ENCODE measurements at places on chromosomes 11 and 22.
A peak's percentile ranks its signal among the peaks of the same experiment; 100 is the strongest.

DNA sequence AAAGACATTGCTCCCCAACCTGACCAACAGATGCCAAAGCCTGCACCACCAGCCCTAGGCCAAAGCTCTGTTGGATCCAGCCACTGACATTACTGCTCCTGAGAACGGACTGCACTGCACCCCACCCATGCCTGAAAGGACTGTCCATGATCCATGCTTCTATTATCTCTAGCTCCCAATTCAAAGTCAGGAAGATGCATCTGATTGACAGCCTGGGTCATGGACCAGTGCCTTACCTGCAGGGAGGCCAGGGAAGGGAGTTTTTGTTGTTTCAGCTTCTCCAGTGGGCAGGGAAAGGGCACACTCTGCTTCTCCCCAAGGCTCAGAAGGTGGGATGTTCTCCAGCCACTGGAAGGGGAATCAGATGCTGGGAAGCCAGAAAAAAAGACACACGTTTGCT lies 4.8 kb upstream of the PRDM11 start:
- no peak for DNase-seq

DNA sequence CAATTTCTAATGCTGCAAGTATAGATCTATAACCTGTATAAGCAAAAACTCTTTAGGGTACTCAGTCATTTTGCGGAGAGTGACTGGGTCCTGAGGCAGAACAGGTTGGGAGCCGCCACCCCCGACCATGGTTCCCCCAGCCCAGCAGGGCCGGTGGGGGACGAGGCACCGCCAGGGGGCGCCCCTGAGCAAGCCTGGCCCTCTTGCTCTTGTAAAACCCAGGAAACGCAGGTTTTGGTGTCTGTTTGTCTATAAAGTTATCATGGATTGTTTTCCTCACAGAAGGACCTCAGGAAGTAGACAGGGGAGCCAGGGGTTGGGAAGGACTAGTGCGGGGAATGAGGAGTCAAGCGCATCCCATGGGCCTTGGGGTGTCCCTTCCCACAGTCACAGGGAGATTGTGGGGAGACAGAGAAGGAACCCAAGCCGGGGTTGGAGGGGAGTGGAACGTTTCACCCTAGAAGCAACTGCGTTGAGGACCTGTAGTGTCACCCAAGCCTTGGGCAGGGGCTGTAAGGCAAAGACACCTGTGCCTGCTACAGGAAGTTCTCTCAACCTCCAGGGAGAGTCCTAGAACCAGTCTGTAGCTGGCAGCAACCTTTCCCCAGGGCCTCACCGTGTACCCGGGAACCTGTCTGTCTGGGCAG lies 26.4 kb downstream of the KCTD17 start:
- DNase-seq = peak; percentile 19

DNA sequence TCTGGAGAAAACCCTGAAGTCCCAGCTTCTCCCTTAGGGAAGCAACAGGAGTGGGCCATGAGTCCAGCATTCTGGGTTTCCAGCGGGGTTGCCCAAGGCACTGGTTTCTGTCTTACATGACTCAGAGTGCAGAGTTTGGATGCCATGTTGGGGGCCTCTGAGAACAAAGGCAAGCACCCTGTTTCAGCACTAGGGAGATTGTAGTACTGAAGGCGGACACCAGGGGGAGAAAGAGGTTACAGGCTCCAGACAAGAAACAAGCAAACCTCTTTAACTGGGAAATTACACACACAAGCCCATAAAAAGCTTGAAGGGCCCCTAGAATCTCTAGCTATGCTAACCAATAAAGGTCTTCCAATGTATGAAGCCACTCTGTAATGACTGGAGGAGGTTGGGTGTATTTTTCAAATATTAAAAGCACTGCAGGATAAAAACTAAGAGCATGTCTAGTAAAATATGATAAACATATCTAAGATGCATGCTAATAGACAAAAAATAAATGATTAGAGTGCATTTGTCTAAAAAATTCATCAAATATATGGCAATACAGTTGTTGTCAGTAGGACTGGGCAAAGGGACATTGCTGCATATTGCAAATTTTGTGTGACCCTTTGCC lies 7.1 kb downstream of the MS4A6E start:
- peak; percentile 70 for DNase-seq

DNA sequence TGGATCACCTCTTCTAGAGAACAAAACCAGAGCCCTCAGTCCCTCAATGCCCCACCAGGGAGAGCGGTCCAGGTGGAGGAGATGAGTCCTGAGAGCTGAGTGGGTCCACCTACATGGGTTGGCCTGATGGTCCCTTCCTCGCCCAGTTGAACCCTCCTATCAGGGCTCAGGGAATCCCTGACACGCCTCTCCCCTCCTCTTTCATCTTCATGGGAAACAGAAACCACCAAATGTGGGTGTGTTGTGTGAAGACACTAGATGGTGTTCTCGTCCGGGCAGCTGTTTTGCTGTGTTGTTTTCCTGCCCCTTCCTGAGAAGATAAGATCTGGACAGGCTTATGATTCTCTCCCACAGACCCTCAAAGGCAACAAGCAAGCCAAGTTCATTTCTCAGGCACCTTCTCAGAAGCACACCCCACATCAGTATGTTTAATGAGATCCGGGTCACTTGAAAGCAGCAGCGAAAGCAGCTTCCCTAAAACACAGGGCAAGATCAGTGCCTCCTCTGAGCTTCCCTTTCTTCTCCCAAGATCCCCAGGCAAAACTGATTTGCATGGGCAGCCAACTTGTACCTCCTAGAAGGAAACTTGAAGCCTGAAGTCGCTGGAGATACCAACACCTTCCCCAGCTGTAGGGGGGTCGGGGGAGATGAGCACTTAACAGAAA lies 35.3 kb upstream of the POU2AF1 start:
- no peak for DNase-seq

DNA sequence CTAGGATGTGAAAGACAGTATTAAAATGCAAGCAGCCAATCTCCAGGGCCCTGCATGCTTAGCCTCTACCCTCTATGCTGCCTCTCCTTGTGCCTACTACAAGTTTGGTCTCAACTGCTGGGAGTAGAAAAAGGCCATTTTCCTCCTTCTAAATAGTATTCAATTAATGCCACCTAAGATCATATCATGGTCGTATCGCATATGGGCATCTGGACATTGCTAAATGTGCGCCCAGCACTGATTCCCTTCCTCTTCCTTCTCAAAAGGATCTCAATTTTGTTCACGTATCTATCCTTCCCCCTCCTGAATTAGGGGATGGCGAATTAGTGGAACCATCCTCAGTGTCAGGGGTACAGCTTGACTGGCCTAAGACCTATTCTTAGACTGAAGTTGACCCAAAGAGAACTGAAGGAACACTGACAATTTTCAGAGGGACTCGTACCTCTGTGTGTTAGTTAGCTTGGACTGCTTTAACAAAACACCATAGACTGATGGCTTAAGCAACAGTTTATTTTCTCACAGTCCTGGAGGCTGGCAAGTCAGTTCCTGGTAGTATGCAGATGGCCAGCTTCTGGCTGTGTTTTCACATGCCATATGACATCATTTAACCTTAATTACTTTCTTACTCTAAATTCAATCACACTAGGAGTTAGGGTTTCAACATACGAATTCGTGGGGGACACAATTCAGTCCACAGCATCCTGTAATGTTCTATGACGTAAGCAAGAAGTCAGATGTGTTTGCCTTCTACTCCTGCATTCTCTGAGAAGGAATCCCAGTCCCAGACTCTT lies 8.5 kb upstream of the NUP50 start:
- no peak for DNase-seq

DNA sequence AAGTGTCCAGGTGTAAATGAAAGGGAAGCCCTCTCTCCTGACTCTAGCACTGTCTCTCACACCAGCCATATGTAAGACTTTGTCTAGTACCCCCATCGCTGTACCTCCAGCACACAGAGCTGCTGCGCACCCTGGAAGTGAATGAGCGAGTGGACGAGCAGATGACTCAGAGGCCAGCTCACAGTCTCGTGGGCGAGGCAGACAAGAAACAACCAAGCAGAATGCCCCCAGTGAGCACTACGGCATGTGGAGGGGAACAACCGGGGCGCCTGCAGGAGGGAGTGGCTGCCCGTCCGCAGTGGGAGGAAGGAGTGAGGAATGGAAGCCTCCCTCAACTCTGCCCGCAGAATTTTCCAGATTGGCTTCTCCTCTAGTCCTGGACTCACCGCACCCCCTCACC lies 46.4 kb downstream of the MCM5 start:
- DNase-seq = no peak

GRCh38 chr11:7591987-7592386 lies 78.2 kb downstream of the PPFIBP2 start:
- peak; percentile 75 for DNase-seq

- DNase-seq = no peak
Measured at GRCh38 chr11:107017104-107017432, 1.2 kb downstream of the GUCY1A2 start.

DNA sequence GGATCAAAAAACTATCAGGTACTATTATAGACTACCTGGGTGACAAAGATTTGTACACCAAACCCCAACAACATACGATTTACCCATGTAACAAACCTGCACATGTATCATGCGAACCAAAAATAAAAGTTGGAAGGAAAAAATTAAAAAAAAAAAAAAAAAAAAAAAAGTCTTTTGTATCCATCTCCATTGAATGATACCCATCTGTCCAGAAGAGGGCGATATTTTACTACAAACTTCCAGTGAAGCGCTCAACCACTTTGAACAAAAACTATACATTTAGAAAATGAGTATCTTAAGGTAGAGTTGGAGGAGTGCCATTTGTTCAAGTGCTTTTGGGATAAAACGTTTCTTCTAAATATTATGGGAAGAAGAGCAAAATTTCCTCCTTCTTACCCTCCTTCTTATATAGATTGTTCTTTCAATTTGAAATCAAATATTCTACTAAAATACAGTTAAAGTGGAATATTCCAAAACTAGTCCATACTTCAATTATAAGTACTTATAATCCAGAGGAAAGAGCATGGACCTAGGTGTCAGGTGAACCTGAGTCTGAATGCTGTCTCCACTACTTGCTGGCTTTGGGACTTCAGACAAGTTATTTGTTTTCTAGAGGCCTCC lies 23.3 kb downstream of the ARL14EP start:
- peak; percentile 53 for DNase-seq

GRCh38 chr11:2812371-2812991 lies 73.1 kb downstream of the CDKN1C start:
- peak; percentile 23 for DNase-seq

DNA sequence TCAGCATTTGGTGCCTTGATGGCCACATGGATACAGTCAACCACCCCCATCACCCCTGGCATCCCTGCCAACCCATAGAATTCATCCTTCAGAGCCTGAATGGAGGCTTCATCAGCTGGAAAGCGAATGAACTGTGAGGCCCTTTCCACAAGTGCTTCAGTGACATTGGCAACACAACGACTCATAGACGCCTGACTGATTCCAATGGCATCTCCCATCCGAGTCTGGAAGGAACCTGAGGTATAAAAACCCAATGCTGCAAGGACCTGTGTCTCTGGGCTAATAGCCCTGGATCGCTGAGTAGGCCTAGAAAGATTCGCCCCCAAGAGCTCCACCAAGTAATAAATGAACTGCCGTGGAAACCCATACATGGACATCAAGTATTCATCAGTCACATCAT lies 1.3 kb downstream of the HARBI1 start:
- no peak for DNase-seq

- DNase-seq = no peak
Measured at GRCh38 chr11:43316451-43316850, 4.7 kb downstream of the API5 start.
